ENCODE measurements at places on chromosomes 16 and 17.

DNA sequence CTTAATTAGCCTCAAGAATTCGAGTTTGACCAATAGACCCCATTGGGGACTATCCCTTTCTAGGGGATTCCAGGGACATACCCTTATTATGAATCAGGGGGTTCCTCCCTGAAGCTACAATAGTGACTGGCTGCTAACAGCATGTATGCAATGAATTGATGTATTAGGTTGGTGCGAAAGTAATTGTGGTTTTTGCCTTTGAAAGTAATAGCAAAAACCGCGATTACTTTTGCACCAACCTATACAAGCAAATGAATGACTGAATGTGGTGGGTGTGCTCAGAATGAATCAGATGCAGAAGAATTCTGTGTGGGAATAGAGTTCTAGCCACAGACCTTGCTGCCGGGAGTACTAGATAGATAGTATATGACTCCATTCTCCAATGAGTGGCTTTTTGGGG, 76.7 kb downstream of the HLF start:
- DNase-seq = no peak

GRCh38 chr17:40032322-40033320, 17.4 kb downstream of the CSF3 start:
- peak; percentile 84 for DNase-seq

DNA sequence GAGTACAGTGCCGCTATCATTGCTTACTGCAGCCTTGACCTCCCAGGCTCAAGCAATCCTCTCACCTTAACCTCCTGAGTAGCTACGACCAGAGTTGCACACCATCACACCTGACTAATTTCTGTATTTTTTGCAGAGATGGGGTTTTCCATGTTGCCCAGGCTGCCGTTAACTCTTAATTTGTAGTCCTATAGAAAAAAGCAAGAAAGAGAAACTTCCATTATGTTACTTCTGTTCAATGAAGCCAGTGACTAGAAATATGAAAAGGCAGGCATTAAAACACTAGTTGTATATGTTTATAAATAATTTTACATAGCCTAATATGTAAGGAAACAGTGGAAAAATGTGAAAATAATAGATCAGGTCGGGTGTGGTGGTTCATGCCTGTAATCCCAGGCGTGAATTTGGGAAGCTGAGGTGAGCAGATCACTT, 9.7 kb downstream of the RAD51C start:
- no peak for DNase-seq

GRCh38 chr17:59366040-59366757, 34.7 kb downstream of the YPEL2 start:
- DNase-seq = no peak

GRCh38 chr16:88558457-88559442, 11.5 kb upstream of the ZC3H18 start:
- peak; percentile 90 for DNase-seq

DNA sequence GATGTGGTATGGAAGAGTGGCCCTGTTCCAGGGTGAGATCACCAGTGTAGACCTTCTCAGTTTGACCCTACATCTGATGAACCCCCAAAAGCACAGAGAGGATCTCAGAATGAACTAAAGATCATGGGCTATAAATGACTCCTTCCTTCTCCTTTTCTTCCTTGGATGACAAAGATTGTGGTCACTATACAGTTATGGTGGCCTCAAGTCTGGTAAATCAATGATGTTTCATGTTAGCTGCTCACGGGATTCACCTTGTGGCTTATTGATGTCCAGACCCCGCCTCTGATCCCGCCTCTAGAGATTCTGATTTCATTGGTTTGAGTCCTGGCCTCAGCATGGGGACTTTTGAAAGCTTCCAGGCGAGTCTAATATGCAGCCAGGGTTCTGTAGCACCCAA, 112.2 kb downstream of the PITPNC1 start:
- DNase-seq = no peak

- DNase-seq = no peak
Observed at GRCh38 chr17:6570731-6571451, 14.5 kb upstream of the PITPNM3 start.

GRCh38 chr16:1474082-1474795, 589 bp downstream of the CLCN7 start:
- no peak for DNase-seq

DNA sequence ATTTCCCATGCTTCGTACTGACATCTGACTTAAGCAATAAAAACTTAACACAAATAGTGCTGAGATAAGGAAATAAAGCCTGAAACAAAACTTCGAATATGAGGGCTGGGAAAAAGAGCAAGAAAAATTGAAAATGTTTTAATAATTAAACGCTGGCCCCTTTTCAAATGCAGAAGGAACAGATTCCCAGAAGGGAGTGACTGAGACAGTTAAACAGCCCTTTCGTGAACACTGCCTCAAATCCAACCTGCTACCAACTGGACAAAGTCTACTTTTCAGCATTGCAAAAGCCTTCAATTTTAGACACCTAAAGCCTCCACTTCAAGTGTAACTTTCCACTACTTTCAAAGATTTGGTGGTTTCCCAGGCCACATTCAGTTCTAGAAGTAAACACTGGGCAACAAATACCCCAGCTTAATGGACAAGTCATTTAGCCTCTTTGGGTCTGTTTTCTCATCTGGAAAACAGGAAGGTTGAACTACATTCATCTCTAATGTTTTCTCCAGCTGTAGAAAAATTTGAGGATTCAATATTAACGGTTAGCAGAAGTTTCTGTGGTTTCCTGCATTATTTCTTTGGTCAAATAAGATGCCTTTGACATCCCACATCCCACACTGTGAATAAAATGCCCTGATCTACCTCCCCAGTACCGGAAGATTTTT, 11.8 kb downstream of the RFFL start:
- no peak for DNase-seq

- no peak for DNase-seq
Observed at GRCh38 chr16:27246439-27246838, 22.1 kb downstream of the NSMCE1 start.

GRCh38 chr16:2341456-2342447, 1.2 kb upstream of the ABCA3 start:
- peak; percentile 50 for DNase-seq

DNA sequence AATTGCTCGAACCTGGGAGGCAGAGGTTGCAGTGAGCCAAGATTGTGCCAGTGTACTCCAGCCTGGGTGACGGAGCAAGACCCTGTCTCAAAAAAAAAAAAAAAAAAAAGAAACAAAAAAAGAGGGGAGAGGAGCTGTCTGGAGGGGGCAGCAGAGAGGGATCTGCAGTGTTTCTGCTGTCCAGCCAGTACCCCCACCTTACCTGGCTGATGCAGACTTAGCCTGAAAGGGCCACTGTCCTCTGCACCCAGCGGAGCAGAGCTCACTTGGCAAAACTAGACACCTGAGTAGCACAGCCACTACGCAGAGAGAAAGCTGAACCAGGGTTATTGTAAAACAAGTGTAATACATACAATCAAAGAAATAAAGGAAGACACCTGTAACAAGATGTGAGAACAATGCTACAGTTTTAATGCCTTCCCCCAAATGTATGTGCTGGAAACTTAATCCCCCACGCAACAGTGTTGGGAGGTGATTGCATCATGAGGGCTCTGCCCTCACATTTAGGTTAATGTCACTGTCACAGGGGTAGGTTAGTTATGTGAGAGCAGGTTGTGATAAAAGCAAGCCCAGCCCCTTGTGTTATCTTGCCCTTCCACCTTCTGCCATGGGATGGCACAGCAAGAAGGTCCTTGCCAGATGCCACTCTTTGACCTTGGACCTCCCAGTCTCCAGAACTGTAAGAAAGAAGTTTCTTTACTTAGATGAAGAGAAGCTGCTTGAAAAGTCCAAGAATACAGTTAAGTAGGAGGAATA, 211.2 kb downstream of the RPTOR start:
- DNase-seq = no peak

DNA sequence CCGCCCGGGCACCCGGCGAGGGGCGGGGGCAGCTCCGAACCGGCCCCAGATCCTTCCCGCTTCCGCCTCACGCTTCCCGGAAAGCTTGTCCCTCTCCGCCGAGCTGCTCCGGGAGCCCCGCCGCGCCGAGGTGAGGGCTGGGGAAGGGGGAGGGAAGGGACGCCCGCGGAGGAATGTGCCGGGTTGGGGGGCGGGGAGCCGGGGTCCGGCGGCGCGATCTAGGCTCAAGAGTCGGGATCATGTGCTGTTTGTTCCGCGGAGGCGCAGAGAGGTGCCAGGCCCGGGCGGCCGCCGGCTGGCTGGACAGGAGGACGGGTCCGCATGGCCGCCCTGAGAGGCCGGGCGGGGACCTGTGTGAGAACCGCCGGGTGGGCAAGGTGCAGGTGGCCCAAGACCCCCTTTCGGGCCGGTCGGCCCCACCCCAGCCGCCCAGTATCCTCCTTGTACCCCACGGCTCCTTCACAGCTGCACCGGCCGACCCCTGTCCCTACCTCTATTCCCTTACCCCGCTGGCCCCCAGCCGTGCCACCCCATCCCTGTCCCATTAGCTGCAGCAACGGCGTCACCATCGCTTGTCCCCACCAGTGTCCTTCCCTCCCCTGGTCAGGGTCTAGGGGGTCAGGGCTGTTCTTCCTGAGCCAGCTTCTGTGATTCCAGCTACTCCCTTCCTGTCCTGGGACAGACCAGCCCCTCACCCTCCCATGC, 429 bp downstream of the KIF1C start:
- DNase-seq = peak; percentile 75

DNA sequence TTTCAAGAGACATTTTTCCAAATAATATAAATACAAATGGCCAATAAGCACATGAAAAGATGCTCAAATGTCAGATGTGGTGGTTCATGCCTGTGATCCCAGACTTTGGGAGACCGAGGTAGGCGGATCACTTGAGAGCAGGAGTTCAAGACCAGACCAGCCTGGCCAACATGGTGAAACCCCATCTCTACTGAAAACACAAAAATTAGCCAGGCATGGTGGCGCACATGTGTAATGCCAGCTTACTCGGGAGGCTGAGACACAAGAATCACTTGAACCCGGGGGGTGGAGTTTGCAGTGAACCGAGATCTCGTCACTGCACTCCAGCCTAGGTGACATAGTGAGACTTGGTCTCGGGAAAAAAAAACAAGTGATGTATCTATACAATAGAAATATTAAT, 2.9 kb upstream of the GALK1 start:
- DNase-seq = no peak

DNA sequence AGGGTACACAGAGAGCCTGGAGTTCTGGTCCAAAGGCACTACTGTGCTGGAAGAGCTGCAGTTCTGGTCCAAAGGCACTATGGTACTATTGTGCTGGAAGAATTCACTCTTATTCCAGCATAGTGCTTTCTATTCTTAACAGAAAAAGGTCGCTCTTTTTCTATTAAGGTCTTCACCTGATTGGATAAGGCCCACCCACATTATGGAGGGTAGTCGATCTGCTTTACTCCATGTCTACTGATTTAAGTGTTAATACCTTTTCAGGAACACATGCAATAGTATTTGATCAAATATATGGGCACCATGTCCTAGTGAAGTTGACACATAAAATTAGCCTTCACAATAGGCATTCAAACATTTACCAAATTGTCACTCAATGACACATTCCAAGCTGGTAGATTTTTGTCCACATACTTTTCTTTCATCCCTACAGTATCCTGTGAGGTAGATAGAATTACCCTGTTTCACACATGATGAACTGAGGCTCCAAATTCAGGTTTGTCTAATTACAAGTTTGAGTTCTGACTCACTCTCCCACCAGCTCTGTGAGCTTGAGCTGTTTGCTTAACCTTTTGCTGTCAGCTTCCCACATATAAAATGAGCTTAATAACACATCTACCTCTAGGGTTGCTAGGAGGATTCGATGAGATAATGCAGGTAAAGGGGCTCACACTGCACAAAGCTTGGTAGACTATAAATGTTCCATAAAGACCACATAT, 129.9 kb downstream of the AIPL1 start:
- DNase-seq = no peak

DNA sequence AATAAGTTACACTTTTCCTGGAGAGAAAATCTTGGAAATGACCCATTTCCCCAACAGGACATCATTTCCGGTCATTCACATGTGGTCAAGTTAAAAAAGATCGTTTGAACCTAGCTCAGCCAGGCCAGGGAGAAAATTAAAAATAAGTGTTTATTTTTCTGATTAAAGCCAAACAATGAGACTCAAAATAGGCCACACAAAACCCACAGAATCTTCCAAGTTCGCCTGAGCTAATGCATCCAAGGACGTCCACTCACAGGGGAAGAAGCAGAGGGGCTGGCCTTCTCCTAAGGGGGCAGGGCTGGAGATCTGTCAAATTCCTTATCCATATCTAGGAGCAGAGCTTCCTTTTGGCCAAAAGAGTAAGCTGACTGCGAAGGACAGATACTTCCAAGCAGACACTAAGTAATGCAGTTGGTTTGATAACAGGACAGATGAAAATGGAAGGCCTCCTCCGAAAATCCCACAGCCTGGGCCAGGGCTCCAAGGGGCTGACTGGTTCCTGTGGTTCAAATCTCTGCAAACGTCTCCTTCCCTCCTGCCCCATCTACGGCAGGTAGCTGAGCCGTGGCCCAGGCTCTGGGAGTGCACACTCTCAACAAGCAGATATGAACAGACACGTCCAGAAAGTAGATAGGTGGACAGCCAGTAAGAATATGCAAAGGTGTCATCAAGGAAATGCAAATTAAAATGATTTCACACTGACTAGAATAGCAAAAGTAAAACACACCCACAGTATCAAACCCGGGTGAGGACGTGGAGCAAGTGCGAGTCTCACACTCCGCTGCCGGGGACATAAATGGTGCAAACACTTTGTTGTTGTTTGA, 98.5 kb downstream of the MRM3 start:
- no peak for DNase-seq

DNA sequence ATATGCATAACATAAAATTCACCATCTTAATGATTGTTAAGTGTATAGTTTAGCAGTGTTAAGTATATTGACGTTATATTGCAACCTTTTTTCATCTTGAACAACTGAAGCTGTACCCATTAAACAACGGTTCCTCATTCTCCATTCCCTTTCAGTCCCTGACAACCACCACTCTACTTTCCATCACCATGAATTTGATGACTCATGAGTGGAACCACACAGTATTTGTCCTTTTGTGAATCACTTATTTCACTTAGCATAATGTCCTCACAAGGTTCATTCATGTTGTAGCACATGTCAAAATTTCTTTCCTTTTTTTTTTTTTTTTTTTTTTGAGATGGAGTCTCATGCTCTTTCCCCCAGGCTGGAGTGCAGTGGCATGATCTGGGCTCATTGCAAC, 46.0 kb downstream of the HOXB1 start:
- no peak for DNase-seq

- no peak for DNase-seq
Observed at GRCh38 chr17:65228734-65229620, 91.8 kb downstream of the RGS9 start.
